Stimulated activated CD4-positive, alpha-beta T cell treated with anti-CD3 and anti-CD28 coated beads, Interleukin-2, amount 100 ng/mL, for 48 hours (primary cell): ENCODE measurements at places on chromosomes 2 and 18.

- DNase-seq: no peak
Measured at GRCh38 chr2:179031731-179032408, 18.1 kb downstream of the CCDC141 start.

DNA sequence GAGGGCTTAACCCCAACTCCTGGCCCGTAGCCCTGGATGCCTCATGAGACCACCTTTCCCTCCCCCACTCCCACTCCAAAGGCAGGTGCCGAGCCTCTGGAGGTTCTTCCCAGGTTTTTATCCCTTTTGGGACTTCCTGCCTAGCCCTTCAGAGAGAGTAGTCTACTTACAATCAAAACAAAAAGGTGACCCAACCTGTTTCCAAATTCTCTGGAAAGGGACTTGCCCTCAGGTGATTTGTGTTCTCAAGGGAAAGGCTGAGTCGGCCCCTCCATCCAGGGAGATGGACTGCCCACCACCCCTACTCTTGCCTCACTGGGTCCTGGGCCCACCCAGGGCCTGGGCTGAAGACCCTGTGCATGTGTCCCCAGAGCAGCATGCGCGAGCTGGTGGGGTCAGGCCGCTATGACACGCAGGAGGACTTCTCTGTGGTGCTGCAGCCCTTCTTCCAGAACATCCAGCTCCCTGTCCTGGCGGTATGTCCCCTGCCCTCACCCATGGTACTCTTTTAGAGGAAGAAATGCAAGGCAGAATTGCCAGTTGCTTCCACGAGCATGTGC is 108.5 kb downstream of the PLB1 start:
- no peak for DNase-seq

GRCh38 chr2:22518641-22519040 is 866.3 kb upstream of the KLHL29 start:
- no peak for DNase-seq

- no peak for DNase-seq
Measured at GRCh38 chr18:49563701-49564517, 2.1 kb downstream of the LIPG start.

GRCh38 chr2:68052717-68053422 is 9.9 kb downstream of the C1D start:
- no peak for DNase-seq

GRCh38 chr2:172215936-172216335 is 113.2 kb upstream of the DLX2 start:
- DNase-seq: no peak

- no peak for DNase-seq
Measured at GRCh38 chr2:69018678-69019095, 5.7 kb downstream of the ANTXR1 start.

DNA sequence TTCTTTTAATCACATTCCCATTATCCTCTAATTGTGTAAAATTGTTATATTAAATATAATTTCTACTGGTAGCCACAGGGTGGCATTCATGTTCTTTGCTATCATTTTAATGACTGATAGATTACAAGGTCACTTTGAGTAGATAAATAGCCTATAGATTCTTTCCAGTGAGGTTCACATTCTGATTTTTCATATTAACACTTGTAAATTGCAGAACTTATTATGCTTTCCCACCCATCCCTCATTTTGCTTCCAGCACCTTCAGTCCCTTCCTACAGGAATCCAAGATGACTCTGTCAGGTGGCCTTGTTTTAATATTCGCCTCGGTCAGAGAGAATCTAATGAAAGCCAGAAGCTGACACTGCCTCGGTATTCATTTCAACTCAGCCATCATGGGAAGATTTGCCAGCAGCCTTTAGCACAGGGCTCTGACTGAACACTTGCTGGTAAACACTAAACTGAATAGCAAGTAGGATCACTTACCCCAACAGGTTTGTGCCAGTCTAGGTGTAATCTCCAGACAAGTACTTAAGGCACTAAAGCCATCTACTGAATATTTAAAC is 101.2 kb upstream of the FSHR start:
- no peak for DNase-seq

- no peak for DNase-seq
Measured at GRCh38 chr2:36452260-36452659, 96.7 kb downstream of the CRIM1 start.

DNA sequence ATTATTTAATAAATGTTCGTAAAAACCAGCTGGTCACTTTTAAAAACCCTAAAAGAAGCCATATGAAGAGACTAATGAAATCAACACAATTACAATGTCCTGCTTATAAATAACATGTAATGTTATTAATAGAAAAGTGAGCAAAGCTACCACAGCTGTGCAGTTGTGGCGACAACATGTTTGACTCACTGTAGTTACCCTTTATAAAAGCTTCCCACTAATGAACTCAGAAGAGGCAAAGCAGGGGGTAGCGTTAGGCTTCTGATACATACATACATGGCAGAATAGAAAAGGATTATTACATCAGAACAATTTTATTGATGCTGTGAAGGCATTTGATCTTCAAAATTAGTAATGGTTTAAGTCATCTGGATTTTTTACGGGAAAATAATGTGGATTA is 219.7 kb downstream of the SLC4A10 start:
- DNase-seq: no peak

DNA sequence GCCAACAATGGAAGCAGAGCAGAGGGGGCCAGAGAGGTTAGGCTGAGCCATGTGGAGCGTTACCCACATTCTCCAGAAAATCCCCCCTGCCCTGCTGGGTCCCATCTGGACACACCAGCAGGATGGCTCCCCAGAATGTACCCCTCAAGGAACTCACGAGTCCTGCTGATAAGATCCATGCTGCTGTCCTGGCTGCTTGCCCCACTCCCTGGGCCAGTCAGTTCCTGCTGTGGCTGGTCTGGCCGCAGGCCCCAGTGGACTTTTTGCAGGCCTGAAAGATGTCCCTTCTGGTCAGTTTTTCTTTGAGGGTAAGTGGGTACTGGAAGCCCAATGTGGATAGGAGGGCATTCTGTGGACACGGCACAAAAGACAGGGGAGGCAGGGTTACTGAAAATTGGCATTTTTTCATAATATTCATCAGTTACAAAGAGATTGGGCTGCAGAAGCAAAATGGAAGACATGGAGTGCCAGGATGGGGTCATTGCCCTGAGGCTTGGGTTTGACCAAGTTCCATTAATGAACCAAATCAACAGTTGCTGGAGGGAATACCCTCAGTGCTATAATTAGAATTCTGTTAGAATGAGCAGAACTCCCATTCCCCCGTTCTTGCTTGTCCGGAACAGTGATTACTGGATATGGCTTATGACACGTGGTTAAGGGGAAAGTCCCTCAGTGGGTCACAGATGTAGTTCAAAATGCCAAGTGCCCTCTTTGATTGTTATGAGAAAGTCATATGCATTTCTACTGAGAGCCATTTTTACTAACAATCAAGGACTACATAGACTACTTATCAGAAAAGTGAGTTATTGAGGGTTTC is 38.7 kb downstream of the SLC4A5 start:
- DNase-seq: no peak

DNA sequence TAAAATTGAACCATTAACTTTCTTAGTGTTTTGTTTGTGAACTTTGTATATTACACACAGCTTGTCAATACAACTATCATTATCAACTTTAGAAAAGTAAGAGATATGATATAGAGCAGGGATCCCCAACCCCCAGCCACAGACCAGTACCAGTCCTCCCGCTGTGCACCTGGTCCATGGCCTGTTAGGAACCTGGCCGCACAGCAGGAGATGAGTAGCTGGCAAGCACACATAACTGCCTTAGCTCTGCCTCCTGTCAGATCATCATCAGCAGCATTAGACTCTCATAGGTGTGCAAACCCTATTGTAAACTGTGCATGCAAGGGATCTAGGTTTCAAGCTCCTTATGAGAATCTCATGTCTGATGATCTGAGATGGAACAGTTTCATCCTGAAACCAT is 491.0 kb upstream of the NXPH2 start:
- DNase-seq: no peak

GRCh38 chr18:31230495-31230894 is 67.8 kb upstream of the DSC1 start:
- no peak for DNase-seq

GRCh38 chr2:53512071-53512826 is 255.4 kb upstream of the CHAC2 start:
- no peak for DNase-seq

DNA sequence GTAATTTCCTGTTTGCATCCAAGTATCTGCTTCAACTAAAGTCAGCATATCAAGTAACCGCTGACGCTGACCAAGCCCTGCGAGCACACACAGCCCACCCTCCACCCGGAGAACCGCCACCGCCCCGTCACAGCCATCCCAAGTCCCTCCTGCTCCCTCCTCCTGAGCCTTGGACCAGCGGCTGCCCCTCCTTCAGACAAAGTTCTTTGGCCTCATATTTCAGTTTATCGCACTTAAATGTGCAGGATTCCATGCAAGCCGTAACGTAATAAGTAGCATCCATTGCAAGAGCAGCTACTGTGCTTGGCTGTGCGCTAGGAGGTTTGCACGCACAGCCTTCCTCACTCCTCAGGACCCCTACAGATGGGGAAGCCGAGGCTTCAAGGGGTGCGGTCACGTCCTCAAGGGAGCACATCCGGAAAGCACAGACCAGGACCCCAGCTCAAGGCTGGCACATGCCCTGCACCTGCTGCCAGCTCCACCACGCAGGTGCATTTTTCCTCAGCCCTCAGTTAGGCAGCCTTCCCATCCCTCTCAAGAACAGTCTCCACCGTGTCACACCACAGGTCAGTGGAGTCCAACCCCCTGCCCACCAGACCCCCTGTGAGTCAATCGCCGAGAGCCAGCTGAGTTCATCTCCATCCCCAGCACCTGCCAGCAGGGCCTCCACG is 17.1 kb downstream of the PXDN start:
- DNase-seq: no peak
